ENCODE measurements at places on chromosomes 3 and 15.

DNA sequence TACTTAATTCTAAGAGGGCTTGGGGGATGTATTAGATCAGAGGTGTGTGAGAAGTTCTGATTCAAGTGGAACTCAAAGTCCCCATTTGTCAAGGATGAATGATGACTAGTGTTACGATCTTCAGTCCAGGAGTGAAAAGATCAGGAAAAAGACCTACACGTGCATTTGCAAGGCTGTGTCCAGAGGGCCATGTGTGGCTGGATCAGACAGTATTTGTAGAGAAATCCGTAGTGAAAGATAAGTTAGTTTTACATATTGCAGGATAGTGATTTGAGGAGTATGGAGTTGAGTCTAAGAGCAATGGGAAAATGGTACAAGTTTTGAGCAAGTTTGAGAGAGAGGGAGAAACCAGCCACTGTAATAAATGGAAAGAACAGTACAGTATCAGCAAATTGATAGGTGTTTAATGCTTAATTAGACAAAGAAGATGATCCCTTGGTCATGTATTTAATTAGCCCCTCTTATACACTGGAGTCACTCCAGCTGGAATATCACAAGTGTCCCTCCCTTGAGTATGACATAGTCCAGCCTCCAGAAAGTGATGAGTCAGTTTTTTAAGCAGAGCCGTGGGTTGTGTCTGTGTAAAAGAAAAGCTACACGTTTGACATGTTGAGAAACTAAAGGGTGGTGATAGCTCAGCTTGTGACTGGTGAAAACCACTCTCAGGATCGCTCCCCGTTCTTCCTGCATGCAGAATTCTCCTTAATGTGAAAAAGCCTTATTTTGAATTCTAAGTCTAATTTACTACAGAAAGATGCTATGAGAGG, 348.8 kb downstream of the ROBO1 start:
- DNase-seq = no peak

DNA sequence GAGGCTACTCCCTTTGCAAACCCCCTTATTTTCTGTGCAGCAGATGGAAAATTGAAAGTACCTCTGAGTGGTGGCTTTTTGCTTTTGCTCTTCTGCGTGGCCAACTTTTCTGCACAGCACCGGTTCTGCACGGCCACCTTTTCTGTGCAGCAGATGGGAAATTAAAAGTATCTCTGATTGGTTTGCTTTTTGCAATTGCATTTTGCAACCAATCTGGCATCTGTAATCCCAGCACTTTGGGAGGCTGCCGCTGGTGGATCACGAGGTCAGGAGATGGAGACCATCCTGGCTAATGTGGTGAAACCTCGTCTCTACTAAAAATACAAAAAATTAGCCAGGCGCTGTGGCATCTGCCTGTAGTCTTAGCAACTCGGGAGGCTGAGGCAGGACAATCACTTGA, 79.5 kb upstream of the CHMP2B start:
- DNase-seq = no peak

DNA sequence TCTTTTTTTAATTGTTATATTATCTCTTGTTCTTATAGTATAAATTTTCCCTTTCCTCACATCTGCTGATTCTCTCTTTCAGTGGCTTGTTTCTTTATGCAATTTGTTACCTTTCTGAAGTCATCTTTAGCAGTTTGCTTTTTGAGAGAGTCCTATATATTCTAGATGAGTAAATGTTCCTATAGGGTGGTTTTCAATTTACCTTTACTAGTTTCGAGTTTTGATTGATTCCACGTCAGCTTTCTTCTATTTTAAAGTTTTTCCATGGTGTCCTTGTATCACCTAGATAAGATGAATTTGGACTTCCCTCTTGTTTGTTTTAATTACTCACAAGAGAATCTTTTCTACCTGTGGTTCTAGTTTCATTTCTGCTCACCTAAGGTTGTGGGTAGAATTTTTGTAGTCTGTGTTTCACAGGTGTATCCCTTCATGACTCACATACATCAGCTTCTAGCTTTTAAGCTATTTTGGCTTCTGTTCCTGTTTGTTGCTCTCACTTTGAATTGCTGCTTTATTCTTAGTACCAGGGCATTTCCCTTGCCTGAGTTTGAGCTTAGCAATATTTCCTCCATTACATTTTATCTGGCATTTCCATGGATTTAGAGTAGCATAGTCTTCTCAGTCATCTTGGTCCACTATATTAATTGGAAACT, 6.4 kb downstream of the TEX9 start:
- DNase-seq = no peak

- no peak for DNase-seq
Observed at GRCh38 chr3:187465503-187465902, 97.3 kb downstream of the RTP4 start.

- DNase-seq = no peak
Observed at GRCh38 chr15:32729700-32730395, 12.0 kb downstream of the GREM1 start.

DNA sequence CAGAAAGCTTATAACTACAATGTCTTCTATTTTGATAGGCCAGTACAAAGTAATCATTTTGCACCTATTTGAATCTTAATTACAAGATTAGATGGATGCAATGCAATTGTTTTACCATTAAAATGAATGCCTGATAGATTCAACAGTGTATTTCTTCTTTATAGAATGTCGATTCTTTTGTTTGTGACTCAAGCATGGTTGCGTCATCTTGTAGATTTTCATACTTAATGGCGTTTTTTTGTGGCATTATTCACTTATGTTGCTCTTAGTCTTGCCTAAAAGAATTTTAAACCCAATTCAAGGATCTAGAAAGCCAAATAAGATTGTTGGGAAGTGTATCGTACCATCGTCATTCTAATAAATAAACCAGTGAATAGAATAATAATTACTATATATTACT, 21.4 kb downstream of the ZBTB38 start:
- DNase-seq = no peak

- no peak for DNase-seq
Observed at GRCh38 chr3:58874795-58875194, 175.0 kb downstream of the CFAP20DC start.

DNA sequence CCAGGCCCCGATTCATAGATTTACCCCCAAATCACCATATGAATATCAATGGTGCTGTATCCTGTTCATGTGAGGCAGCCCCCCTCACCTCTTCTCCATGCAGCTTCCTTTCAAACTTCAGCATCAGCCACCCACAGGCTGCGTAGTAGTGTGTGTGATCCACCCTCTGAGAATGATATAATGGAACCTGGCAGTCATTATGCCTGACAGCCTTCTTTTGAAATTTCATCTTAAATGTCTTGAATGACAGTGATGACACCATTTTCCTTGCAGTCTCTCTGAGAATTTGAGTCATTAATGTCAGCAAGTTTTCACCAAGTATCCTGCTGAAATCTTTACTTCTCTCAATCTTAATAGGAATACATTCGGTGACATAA, 3.5 kb upstream of the CLRN1 start:
- DNase-seq = no peak

DNA sequence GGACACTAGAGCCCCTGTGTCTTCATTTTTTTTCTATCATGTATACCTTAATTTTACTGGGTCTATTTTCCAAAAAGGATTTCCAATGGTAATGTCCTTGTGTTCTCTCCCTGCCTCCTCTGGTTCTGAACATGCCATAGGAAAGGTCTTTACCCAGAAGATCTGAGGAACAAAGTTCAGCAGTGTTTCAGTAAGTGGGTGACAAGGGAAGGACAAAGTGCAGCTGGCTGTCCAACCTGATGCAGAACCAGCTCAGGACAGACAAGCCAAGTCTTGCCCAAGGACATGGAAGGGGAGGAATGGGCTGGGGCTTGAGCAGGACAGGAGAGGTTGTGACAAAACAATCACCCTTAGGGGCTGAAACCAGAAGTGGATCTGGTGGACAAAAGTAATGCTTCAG, 61.2 kb upstream of the STRIT1 start:
- DNase-seq = no peak

GRCh38 chr3:115187149-115187757, 40.2 kb upstream of the ZBTB20 start:
- DNase-seq = no peak

GRCh38 chr3:157061265-157061664, 98.7 kb downstream of the CCNL1 start:
- DNase-seq = no peak

DNA sequence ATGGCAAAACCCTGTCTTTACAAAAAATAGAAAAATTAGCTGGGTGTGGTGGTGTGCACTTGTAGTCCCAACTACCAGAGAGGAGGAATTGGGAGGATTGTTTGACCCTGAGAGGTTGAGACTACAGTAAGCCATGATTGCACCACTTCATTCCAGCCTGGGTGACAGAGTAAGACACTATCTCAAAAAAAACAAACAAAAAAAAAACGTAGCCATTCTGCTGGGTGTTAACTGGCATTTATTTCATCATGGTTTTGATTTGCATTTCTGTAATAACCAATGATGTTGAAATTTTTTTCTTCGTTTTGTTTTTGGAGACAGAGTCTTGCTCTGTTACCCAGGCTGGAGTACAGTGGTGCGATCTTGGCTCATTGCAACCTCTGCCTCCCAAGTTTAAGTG, 63.3 kb downstream of the RPLP1 start:
- no peak for DNase-seq

DNA sequence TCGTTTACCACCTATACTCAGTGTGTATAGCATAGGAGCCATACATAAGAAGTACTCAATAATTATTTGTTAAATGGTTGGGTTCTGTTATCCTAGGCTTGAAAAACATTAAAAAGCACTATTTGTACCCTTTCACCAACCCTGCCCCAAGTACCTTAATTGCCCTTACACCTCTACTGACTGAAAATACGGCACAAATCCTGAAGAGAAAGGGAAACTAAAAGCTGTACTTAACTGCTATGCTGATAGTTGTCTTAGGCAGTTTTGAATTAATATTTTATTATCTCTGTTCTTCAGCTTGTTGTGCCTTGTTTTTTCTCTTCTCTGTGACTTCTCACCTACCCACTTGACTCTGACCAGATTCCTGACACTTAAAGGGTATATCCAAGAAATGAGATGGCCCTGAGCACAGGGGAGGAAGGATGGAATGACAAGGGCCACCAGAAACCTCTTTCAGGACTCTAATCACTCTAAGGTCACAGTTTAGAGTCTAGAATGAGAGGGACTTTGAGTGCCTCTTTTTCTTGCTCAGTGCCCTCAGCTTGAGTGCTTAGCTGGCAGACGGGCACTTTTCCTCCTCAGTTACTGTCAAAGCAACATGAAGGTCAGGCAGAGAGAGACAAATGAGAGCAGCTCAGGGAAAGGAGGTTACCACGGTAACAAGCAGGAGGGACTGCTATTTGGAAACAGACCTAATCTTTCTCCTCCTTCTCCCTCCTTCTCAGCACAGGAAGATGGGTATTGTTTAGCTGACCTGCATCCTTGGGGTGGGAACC, 136.5 kb downstream of the ZNF609 start:
- DNase-seq = no peak

GRCh38 chr3:179148616-179149405, 654 bp downstream of the PIK3CA start:
- DNase-seq = peak; percentile 75

- no peak for DNase-seq
Observed at GRCh38 chr3:51718547-51719409, 11.9 kb downstream of the GRM2 start.

DNA sequence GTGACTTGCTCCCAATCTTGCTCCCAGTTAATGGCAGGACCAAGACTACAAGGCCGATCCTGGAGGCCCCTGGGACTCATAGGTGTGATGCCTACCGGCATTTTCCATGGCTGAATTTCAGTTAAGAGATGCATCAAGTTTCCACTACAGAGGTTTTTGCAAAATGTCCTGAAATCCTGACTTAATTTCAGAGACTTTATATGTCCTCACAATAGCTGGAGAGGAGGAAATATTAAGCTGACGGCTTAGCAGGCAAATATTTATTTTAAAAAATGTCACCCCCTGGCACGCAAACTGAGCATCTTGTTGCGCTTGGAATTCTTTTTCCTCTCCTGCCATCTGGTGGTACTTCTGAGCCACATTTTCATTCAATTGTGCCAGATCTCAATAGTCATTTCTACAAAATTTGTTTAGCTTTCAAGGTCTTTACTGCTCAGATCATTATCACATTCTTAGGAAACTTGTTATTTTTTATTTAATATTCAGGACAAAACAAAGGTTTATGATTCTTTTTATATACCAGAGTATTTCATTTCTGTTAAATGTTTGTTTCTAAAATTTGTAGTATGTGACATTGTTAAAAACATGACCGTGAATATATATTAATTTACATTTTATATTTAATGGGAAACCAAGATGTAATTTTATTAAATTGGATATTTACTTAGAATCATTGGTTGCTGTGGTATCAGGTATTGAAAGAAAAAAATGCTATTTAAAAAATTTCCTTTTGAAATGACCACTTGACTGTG, 189.2 kb upstream of the THRB start:
- no peak for DNase-seq

- DNase-seq = no peak
Observed at GRCh38 chr3:176491084-176491483, 706.2 kb downstream of the TBL1XR1 start.

DNA sequence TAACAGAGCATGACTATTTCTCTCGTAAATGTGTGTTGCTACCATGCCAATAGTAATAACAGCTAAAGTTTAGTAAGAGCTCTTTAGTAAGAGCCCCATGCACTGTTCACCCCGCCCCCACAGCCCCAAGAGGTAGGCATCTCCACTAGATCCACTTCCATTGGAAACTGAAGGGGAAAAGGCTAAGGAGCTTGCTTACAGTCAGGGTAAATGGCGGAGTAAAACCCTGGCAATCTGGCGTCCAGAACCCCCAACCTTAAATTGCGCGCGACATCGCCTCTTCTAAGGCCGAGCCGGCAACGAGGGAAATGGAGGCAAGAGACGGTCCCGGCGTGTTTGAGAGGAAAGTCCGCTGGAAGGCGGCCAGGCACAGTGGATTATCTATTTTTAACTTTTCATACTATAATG, 654 bp upstream of the C3orf38 start:
- DNase-seq = no peak

GRCh38 chr3:195802261-195802701, 9.4 kb downstream of the MUC4 start:
- DNase-seq = peak; percentile 43

DNA sequence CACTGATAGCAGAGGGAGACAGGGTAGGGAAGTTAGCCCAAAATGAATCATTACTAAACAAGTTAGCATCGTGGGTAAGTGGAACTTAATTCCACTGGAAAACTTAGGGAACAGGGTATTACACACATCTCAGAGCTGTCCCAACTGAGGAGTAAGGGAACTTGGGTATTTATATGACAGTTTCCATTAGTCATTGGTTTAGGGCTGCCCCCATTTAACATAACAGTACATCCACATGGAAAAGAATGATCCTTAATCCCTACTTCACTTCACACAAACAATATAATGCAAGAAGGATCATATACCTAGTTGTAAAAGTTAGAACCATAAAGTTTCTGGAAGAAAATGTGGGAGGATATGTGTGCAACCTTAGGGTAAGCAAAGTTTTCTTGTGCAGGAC, 4.3 kb upstream of the REC114 start:
- DNase-seq = no peak

- DNase-seq = no peak
Observed at GRCh38 chr3:179482857-179483256, 31.6 kb upstream of the GNB4 start.

GRCh38 chr3:187327845-187328244, 36.3 kb upstream of the MASP1 start:
- DNase-seq = no peak

- no peak for DNase-seq
Observed at GRCh38 chr3:152517502-152517901, 248.8 kb downstream of the MBNL1 start.

All from right forelimb (tissue), 1 donor.